ENCODE measurements at places on chromosomes 2 and 18.

DNA sequence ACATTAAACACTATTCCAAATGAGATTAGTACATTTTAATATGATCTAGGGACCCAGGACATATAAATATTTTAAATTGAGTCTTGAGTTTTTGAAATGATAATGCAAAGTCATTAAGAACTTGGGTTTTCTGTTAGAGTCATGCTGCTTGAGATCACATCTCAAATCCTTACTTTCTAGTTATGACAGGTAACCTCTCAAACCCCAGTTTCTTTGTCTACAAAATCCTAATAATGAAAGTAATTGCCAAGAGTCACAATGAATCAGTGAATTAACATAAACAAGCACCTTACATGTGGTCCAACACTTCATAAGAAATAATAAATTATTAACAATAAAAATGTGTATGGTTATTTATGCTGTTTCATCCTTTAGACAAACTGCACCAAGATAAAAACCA, 607.6 kb downstream of the LRP1B start:
- no peak for DNase-seq

DNA sequence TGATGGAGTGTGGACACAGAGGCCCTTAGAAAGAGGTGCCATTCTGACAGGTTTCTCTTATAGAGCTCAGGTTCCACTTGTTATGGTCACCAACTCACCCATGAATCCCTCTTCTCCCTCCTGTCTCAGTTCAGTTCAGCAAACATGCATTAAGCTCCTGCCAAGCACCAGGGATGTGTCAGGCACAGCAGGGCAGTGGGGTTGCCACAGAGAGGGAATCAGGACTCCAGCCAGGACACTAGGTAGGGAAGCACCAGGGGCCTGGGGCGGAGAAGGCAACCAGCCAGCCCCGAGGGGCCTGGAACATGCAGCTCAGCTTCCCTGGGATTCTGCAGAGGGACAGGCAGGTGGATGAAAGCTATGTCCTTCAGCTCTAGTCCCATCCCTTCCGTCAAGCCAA, 44.6 kb downstream of the TOGARAM2 start:
- DNase-seq = no peak

DNA sequence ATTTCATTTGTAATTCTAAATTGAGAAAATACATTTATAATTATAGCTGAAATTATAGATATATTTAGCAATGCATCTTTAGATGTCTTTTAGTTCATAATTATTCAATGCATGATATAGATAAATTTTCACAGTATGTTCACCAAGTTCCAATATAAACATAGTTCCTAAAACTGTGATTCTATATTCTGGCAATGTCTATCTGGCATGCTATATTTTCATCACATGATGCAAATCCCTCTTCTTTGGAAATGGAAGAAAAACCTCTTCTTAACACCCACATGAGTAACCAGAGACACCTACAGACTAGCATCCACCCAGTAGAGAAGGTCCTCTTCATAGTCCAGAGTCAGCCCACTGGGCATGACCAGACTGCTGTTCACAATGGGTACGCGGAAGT, 135.8 kb downstream of the DHRS9 start:
- DNase-seq = no peak

DNA sequence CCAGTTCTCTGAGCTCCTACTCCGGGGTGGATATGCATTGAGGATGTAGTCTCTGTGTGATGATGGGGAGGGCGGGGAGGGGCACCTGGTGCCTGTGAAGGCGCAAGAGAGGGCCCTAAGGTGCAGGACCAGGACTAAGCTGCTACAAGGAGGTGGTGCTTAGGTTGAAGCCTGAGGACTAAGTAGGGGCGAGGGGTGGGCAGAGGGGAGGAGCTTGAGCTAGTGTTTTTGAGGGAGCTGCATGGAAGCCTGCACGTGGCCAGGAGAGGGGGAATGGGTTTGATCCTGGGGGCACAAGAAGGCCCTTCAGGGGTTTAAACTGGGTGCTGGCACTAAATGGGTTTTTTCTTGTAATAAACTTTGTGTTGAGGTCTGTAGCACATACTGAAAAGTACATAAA, 105.0 kb downstream of the UGGT1 start:
- no peak for DNase-seq

- DNase-seq = no peak
These were observed 178.1 kb upstream of the FSHR start for GRCh38 chr2:49332415-49332814.

- no peak for DNase-seq
These were observed 837.7 kb downstream of the GALR1 start for GRCh38 chr18:78087338-78087737.

DNA sequence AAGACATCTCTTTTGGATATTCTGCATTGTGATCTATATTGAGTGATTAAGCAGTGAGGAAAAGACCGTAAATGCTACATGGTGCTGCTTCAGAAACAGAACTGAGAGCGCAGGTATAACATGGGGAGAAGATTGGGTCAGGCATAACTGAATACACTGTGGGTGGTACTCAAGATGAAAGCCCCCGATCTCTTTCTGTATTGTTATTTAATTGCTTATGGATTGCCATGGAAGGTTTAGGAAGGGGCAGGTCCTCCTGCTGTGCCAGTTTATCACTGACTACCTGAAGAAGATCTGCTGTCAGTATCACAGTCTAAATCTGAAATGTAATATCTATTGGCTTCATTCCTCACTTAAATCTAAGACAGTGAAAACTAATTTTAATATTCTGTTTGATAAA, 1568.7 kb upstream of the CELF4 start:
- DNase-seq = no peak

- DNase-seq = no peak
These were observed 17.3 kb downstream of the CFAP65 start for GRCh38 chr2:219024059-219024458.

DNA sequence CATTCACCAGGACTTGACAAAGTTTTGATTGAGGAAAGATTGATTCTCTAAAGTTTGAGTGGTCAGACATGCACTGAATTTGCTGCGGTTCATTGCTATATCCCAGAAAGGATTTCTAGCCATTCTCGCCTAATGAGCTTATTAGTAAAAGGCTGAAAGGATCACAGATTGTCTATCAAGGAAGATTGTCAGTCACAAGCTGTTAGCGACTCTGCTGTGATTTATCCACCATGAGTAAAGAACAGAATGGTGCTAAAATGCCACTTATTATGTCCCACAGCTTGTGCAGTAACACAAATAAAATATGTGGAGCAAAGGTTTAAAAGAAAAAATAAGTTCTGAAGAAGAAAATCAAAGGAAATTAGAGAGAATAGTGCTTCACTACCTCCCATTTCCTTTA, 701.2 kb upstream of the CDH7 start:
- DNase-seq = no peak

GRCh38 chr2:60472663-60473289, 80.7 kb downstream of the BCL11A start:
- no peak for DNase-seq

- DNase-seq = peak; percentile 28
These were observed 239.9 kb downstream of the MTX2 start for GRCh38 chr2:176508984-176509740.

DNA sequence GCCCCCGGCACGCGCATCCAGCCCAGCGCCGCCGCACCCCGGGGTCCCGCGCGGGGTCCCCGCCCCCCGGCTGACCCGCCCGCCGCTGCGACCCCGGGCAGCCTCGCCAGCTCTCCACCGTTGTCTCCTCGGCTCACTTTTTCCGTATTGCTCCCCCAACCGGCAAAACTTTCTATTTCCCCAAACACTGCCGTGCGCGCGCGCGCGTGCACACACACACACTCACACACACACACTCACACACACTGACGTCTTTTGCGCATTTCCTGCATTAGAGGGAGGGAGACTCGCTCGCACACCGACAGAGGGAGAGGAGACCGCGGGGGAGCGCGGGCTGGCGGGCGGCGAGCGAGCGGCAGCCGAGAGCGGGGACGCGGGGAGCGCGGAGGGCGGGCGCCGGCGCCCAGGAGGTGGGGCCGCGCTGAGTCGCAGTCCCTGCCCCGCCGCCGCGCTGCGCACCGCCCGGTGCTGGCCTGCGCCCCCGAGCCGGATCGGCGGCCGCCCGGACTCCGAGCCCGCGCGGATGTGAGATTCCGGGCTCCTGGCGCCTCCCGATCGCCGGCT, 542 bp upstream of the PRKCE start:
- DNase-seq = peak; percentile 93

- no peak for DNase-seq
These were observed 56.6 kb downstream of the TRPM8 start for GRCh38 chr2:233973786-233974185.

DNA sequence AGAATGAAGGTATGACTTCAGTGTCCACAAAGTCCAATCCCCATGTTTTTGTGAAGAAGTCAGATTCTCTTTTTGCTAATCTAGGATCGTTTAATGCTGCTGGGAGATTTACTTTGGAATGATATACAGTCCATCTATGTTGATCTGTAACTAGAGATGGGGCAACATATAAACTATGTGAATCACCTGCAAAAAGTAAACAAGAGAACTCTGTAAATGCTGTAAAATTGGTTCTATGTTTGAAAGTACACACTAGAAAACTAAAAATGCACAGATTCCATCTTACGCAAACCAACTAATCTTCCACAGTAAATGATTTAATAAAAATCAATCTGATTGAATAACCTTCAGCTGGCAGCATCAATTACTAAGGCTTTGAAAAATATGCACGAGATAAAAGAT, 37.5 kb downstream of the VPS54 start:
- no peak for DNase-seq

DNA sequence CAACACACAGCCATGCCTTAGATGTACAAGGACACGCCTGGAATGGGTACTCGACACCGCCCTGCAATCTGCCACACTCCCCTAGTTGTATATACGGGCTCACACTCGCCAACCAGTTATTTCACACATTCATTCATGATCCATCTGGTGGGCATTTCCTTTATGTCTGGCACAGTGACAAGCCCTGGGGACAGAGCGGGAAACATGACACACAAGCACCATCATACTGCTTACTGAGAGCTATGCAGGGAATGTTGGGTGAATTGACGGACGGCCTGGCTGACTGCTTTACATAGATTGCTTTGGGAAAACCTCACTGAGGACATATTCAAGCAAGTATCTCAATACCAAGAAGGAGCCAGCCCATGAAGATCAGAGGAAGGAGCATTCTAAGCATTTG, 448.0 kb upstream of the SPRED2 start:
- DNase-seq = no peak

- DNase-seq = no peak
These were observed 1079.8 kb upstream of the ZEB2 start for GRCh38 chr2:145599756-145600155.

- DNase-seq = no peak
These were observed 140.4 kb downstream of the CTIF start for GRCh38 chr18:48679236-48679635.

- no peak for DNase-seq
These were observed 30.6 kb downstream of the SOWAHC start for GRCh38 chr2:109644571-109645275.

DNA sequence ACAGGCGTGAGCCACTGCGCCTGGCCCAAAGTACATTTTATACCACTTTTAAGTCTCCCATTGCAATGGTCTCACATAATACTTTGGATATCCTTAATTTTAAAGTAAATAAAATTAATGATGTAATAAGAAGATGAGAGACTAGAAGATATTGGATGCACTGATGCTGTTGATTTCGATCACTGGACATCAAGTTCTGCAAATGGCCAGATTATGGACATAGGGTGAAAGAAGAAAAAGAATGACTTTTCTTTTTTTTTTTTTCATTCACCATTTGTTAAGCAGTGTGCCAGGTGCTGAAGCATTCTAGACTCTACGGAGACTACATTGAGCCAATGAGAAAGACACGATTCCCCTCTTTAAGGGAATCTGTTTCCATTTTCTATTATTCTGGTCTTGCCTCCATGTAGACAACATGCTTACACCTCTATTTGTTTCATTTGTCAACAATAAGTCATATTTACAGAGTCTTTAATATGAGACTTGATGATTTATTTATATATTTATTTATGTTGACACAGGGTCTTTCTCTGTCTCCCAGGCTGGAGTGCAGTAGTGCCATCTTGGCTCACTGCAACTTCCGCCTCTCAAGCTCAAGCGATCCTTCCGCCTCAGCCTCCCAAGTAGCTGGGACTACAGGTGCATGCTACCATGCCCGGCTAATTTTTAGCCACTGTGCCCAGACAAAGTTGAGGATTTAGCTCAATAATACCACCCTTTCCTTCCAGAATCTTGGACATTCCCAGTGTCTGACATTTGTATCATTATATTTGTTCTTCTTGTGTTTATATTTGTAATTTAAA, 23.7 kb downstream of the FN1 start:
- DNase-seq = no peak

GRCh38 chr2:101238930-101239759, 13.5 kb upstream of the CNOT11 start:
- no peak for DNase-seq

GRCh38 chr2:18966131-18966530, 376.8 kb upstream of the NT5C1B start:
- no peak for DNase-seq

DNA sequence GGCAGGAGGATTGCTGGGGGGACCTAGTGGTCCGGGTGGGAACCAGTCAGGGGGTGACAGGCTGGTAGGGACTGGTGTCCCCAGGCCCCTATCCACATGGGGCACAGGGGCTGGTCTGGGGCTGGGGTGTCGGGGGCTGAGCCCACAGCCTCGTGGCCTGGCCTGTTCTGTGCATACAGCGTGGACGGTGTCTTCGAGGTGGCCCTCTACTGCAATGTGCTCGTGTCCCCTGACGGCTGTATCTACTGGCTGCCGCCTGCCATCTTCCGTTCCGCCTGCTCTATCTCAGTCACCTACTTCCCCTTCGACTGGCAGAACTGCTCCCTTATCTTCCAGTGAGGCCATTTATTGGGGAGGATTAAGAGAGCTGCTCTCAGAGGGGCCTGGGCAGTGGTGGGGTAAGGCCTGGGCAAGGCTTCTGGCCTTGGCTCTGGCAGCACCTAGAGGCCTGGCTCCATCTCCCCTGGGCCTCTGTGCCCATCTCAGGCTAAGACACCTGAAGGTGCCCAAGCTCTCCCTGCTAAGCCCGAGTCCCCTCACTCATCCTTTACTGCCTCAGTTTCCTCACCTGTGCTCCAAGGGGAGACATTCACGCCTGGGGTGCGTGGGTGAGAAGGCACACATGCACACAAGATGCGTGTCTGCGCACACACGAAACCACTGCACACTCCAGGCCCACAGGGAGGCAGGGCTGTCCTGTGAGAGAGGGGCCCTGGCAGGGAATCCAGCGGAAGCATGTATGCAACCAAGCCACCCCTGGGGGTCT, 1.9 kb downstream of the CHRNG start:
- DNase-seq = no peak

- DNase-seq = no peak
These were observed 612.5 kb downstream of the IRS1 start for GRCh38 chr2:226187156-226187555.

DNA sequence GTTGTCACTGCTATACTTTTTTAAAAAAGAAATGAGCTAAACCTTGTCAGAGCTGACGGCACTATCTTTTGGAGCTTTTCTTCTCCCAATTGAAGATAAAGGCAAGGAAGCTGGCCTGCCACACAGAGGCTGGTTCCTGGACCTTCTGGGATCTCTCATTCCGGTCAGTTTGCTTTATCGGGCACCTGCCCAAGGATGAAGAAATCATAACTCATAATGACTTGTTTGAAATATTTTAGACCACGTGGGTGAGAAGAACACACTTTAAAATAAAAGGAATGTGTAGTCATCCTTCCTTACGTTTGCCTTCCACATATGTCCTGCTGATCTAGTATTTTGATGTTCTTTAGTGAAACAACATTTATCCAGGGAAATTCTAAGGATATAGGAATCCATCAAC, 535.7 kb downstream of the DCC start:
- no peak for DNase-seq

GRCh38 chr2:203973000-203973399, 36.4 kb downstream of the ICOS start:
- DNase-seq = no peak

GRCh38 chr18:46678785-46679399, 21.9 kb upstream of the LOXHD1 start:
- DNase-seq = no peak

- DNase-seq = no peak
These were observed 89.2 kb upstream of the COL5A2 start for GRCh38 chr2:189268763-189269162.
